A172 (cell line): ENCODE measurements at places on chromosomes 1 and 21. TPM values are rescaled to one million over a fixed set of nuclear protein-coding genes. Genes with fewer than 3 reads are reported as not detected.

GRCh38 chr21:36610201-36610600 lies 88.7 kb upstream of the SIM2 start:
- no peak for DNase-seq

DNA sequence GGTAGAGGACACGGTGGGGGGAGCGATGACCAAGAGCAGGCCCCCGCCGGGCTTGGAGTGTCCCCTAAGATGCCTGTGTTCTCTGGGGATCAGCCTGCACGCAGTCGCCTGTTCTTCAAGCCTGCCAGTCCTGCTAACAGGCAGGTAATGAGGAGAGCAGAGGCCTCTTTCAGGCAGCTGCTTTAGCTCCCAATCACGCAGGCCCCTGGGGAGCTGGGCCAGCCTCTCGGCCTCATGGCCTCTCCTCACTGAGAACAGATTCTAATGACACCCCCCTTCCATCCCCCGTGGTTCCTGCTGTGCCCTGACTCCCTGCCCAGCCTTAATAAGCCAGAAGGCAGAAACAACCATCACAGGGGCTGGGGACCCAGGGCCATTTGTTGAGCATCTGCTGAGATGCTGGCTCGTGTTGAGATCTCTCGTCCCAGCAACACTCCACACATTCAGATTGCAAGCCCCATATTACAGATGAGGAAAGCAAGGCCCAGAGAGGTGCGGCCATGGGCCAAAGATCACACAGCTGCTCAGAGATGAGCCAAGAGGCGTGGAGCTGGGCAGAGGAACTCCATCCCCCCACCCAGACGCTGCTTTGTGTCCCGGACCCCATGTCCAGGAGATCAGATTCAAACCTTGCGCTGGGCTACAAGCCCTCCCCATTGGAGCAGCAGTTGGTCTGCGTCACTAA lies 71.6 kb upstream of the CASZ1 start:
- no peak for DNase-seq

- DNase-seq = peak; percentile 99
Measured at GRCh38 chr1:221335161-221336101, 406.5 kb downstream of the DUSP10 start.

DNA sequence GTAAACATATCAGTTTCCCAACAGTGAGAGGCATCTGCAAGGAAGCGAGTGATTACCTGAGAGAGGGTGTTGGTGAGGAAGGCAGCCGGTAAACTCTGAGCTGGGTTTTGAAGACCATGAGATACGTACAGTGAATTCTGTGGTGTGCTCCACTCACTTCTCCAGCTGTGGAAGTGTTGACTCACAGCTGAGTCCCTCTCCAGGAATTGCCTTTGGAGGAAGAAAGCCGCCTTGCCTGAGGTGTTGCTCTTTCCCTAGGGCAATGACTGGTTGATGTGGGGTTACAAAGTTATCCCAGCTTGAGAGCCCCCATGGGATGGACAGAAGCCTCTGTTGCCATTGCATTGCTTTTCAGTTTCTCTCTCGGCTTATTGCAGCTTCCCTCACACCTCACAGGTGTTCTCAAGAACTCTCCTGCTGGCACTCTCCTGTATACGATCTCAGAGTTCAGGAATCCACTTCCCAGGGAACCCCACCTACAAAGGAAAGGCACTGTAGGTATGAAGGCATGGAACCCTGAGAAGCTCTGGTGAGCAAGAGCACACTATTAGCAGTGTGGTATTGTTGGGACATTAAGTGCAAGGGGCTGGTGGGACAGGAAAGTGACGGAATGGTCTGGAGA lies 10.8 kb downstream of the NHLH1 start:
- DNase-seq = peak; percentile 34

- DNase-seq = no peak
Measured at GRCh38 chr1:109385417-109385816, 12.3 kb downstream of the SORT1 start.

GRCh38 chr21:42145569-42146272 lies 73.2 kb upstream of the ABCG1 start:
- peak; percentile 56 for DNase-seq

DNA sequence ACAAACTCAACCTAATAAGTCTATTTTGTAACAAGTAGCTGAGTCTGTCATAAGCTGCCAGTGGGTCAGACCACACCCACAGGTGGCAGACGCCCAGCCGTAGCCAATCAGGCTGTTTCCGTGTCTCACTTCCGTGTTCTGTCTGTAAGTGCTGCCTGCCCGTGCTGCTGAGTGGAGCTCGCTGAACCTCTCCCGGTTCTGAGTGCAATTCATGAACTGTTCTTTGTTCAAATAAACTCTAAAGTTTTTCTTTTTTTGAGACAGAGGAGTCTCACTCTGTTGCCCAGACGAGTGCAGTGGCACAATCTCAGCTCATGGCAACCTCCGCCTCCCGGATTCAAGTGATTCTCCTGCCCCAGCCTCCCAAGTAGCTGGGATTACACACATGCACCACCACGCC lies 25.1 kb downstream of the POFUT2 start:
- DNase-seq = no peak

DNA sequence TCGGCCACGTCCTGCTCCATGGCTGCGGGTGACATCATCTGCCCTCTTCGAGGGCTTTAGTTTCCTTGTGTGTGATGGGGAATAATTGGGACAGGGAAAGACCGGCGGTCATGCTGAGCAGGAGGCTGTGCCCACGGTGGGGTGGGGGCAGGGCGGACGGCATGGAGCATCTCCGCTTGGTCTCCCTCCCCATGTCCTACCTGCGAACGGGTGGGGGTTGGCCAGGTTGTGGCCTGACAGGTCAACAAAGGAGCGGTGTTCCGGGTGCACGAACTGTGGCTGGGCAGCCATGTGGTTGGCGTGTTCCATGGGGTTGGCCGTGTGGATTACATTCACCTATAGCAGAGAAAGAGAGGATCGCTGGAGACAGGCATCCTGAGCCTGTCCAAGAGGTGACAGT lies 80.0 kb downstream of the PIK3CD start:
- DNase-seq = no peak

DNA sequence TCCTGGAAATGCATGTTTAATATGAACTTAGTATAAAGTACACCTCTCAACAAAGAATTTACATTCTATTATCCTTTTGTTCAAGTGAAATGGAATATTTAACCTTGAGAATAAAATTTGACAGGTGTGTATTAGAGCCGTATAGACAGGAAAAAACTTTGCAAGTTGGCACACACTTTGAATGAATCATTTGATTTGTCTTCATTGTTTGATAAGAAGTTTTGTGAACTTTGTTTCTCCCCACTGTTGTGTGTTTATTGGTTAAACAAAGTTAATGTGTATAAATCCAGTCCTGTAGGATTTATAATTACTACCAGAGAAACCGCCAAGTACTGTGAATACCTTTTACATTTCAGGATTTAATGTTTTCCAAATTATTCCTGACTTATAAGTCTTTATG lies 2.0 kb downstream of the SYDE2 start:
- no peak for DNase-seq

DNA sequence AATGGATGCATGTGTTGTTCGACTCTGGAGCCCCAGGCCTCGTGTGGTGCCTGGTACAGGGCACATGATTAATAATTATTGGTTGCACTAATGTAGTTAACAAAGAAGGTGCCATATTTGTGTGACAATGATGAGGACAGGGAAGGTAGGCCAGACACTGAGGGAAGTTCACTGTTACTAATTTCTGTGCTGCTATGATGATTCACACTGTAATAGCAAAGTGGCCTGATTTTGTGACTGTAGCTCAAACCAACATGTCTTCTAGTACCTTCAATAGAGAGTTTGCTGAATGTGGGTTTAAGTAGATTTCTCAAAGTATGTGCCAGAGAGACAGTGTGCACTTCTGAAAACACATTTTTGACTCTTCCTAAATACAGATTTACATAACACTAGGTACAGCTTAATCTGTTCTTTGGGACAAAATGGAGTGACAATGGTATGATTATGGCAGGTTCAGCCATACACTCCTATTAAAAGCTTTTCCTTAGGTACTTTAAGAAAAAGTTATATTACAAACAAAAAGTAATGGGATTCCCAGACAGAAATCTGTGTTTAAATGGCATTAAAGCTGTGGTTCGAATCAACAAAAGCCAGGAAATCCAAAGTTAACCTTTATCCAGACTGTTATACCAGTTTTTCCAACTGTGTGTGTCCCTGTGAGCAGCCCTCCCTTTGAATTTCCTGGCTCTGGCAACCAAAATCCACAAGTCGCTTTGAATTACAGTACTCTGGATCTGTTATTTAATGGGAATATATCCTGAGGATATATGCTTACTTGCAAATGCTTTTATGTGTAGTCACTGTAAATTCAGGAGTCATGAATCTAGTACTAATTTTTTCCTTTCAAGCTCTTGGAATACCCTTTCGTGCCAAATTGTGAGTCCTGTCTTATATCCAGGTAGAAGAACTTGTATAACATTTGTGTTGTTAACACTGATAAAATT lies 277.1 kb upstream of the SGIP1 start:
- DNase-seq = no peak

GRCh38 chr21:27219068-27219467 lies 252.2 kb upstream of the ADAMTS5 start:
- DNase-seq = no peak

DNA sequence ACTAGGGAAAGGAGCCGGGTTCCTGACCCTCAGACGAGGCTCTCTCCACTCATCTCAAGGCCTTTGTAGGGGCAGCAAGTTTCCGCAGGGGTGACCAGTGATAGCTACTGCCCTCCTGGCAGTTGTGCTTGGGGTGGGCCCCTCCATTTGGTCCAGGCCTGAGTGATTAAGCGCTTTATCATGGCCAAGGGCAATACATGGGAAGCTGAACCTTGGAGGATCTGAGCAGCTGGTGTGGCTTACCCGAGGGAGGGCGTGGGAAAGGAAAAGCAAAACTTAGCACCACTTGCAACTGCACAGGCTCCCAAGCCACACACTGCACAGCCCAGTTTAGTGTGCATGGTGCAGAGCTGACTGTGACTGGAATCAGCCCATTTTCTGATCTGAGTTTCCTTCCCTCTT lies 47.8 kb downstream of the GADD45A start:
- DNase-seq = no peak

DNA sequence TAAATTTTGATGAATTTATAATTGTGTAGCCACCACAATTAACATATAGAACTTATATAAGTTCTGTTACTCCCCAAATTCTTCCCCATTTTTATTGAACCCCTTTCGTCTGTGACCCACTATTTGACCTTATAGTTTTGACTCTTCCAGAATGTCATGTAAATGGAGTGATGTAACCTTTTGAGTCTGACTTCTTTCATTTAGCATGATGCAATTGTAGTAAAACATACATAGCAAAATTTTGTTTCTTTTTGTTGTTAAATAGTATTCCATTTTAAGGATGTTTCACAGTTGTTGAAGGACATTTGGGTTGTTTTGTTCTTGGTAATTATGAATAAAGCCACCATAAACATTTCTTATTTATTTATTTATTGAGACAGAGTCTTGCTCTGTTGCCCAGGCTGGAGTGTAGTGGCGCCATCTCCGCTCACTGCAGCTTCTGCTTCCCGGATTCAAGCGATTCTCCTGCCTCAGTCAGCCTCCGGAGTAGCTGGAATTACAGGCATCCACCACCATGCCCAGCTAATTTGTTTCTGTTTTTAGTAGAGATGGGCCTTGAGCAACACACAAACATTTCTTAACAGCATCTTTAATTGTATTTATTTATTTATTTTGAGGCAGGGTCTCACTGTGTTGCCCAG lies 33.6 kb downstream of the RPRD2 start:
- no peak for DNase-seq

GRCh38 chr21:27536319-27536718 lies 569.4 kb upstream of the ADAMTS5 start:
- no peak for DNase-seq

- no peak for DNase-seq
Measured at GRCh38 chr21:41614511-41614910, 106.6 kb upstream of the TMPRSS2 start.

DNA sequence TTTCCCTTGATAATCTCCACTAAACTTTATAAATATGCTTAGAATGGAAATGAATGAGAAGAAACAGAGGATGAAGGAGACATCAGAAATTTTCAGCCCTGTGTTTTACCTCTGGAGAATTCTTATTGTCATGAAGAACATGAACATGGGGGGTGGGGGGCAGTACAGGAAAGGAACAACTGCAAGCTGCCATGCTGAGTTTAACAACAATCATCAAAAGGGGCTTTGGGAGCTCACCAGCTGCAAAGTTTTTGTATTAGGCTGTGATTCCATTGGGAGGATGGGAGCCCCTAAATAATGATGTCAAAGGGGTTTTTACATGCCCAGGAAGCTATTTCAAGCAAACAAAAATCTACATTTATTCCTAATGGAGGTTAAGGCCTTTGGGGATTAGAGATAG lies 103.3 kb downstream of the AKT3 start:
- no peak for DNase-seq

DNA sequence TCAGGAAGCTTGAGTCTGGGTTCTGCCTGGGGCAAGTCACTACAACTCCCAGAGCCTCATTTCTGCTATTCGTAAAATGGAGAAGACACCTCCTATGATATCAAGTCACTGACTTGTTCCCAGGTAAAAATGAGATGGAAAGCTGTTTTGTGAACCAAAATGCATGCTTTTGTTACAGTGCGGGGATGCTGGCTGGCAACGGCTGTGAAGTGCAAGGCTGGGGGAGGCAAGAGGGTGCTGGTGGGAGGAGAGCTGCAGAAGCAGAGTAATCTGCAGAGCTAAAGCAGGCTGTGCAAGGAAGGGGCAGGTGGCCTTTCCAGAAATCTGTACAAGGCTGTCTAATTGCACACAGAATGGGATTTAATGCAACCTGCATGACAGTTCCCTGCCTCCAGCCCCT lies 150.9 kb downstream of the CNIH3 start:
- DNase-seq = no peak

DNA sequence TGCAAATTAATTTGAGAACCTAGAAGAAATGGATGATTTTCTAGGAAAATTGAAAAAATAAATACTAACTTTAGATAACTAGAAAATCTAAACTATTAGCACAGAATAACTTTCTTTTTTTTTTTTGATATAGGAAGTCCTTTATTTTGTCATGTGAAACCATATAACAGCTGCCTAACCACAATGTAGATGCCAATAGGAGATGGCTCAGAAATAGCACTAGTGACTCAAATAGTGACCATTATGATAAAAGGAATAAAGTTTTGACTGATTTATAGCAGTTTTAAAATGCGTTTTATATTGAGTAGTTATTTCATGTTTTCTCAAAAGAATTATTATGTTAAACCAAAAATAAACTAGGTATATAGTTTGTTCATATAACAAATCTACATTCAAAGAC lies 158.0 kb upstream of the CACYBP start:
- no peak for DNase-seq

- DNase-seq = no peak
Measured at GRCh38 chr1:116971965-116972673, 29.4 kb upstream of the CD101 start.

ZNF691 gene
- total RNA-seq = 4.4 and 9.1 TPM in 2 replicates

NKAIN1 gene
- 2.5 and 3.3 TPM in 2 replicates for total RNA-seq

FCRL2 gene
- not detected in 2 replicates for total RNA-seq

OR6N1 gene
- total RNA-seq = not detected in 2 replicates

GJB3 gene
- 0.74 and 1.6 TPM in 2 replicates for total RNA-seq

KCNJ9 gene
- not detected in 2 replicates for total RNA-seq

PGD gene
- 114 and 146 TPM in 2 replicates for total RNA-seq

CD48 gene
- total RNA-seq = not detected in 2 replicates

RNU1-2 gene
- total RNA-seq = under 0.01 and 255 TPM in 2 replicates

GFI1 gene
- 0.38 and 0.60 TPM in 2 replicates for total RNA-seq

PARP1 gene
- 216 and 238 TPM in 2 replicates for total RNA-seq
